Activated CD8-positive, alpha-beta T cell treated with anti-CD3 and anti-CD28 coated beads, Interleukin-2, amount 10 ng/mL, durations not matched to agents 7 days and 5 days (primary cell): ENCODE measurements at places on chromosomes 2 and 18. TPM values are rescaled to one million over a fixed set of nuclear protein-coding genes. Genes with fewer than 3 reads are reported as not detected.

DNA sequence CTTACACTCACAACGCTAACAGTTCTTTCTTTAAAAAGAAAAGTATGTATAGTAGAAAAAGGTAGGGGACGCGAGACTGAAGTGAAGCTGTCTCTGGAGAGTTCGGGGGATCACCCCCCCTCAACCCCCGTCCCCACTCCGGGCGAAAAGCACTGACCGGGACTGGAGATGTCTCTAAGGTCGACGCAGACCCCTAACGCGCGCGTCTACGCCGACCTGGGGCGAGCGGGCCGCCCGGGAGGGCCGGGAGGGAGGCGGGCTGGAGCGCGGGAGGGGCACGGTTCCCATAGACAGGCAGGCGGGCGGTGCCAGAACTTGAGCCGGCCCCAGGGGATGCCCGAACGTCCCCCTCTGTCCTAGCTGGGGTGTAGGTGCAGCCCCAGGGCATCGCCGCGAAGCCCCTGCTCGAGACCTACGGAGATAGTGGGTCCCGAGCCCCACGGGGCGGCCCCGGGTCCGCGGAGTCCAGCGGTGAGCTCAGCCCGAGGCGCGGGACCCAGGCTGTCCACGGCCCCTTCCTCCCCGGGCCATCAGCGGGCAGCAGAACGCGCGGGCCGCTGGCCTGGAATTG is 82.2 kb downstream of the CHRNA1 start:
- peak; percentile 53 for DNase-seq

Gene TXNL4A
- 132 TPM for total RNA-seq

Gene CHRNG
- not detected for total RNA-seq

Gene NEU4
- 0.45 TPM for total RNA-seq
